ENCODE measurements at places on chromosomes 1 and 21.
A peak's percentile ranks its signal among the peaks of the same experiment; 100 is the strongest.

- DNase-seq = peak; percentile 9
These were observed 10.4 kb upstream of the MRPL9 start for GRCh38 chr1:151773702-151774101.

DNA sequence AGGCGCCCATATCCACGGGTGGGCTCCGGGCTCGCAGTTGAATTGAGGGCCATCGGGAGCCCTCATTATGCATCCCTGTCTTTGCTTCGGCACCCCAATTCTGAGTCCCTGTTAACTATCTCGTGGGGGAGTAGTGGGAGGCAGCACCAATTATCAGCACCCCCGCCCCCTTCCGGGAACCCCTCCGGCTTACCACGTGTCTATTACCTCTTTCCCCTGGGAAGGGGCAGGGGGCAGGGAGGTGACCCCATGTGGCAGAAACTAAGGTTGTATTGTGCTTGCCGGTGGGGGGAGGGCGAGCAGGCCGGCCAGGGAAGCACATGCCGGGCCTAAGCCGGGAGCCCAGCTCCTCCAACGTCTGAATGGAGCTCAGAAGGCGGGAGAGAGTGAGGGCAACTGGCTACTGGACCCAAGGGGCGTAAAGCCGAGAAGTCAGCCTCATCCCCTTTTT lies 1.0 kb downstream of the LIN28A start:
- DNase-seq = no peak

DNA sequence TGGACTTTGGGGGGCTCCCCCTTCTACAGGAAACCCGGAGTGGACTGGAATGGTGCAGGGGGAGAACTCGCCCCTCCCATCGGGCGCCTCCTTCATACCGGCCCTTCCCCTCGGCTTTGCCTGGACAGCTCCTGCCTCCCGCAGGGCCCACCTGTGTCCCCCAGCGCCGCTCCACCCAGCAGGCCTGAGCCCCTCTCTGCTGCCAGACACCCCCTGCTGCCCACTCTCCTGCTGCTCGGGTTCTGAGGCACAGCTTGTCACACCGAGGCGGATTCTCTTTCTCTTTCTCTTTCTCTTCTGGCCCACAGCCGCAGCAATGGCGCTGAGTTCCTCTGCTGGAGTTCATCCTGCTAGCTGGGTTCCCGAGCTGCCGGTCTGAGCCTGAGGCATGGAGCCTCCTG lies at the start of gene TNFRSF14:
Gene TNFRSF14, plus strand, starts transcription at position 95 of the 401 bp plus-strand sequence. Its CDS starts 294 bp downstream, at position 389.
- peak; percentile 49 for DNase-seq

GRCh38 chr1:244314921-244315559 lies 136.7 kb downstream of the ADSS2 start:
- DNase-seq = no peak

GRCh38 chr1:231636157-231636556 lies 9.6 kb downstream of the DISC1 start:
- DNase-seq = peak; percentile 74

DNA sequence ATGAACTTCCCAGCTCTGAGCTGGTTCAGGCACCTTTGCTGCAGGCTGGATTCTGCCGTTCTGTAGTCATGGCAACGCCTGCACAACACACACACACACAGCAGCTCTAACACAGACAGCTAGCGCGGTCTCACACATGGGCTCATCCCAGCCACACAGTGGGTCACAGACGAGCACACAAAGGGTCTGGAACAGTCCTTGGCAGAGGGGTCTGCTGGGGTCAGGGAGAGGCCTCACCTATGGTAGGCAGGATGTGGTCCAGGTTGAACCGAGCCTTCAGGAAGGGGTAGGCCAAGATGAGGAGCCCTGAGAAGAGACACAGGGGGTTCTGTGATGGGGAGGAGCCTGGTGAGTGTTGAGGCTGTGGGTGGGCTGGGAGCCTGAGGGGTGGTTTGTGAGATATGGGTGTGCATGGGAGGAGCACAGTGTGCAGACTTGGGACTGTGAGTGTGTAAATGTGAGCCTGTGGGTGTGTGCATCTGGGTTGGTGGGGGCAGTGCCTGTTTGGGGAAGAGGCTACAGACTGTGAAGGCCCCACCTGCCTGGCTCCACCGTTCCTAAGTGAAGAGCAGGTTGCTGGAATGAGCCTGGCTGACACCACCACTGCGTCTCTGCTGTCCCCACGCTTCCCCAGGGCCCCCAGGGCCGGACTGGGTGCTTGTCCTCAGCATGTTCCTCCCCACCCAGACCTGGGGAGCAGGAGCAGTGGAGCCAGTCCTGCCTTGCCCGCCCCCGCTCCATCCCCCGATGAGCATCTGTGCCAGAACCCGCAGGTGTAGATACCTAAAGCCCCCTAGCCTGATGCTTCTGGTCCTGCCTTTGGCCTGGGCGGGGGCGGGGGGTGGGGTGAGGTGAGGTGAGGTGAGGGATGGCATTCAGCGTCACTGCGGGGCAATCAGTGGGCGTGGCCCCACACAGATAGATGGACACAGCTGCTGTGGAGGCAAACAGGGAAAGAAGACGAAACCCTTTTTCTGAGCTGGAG lies 1.5 kb downstream of the KNCN start:
- peak; percentile 75 for DNase-seq

- DNase-seq = no peak
These were observed 3.6 kb upstream of the BACH1 start for GRCh38 chr21:29295066-29295650.

GRCh38 chr1:227094249-227094966 lies 154.3 kb downstream of the COQ8A start:
- no peak for DNase-seq

- peak; percentile 5 for DNase-seq
These were observed 199.4 kb upstream of the CACYBP start for GRCh38 chr1:174800216-174800851.

GRCh38 chr1:53046930-53047329 lies 15.1 kb upstream of the PODN start:
- DNase-seq = peak; percentile 78

- DNase-seq = no peak
These were observed 149.5 kb upstream of the RUNX1 start for GRCh38 chr21:35198565-35198964.

DNA sequence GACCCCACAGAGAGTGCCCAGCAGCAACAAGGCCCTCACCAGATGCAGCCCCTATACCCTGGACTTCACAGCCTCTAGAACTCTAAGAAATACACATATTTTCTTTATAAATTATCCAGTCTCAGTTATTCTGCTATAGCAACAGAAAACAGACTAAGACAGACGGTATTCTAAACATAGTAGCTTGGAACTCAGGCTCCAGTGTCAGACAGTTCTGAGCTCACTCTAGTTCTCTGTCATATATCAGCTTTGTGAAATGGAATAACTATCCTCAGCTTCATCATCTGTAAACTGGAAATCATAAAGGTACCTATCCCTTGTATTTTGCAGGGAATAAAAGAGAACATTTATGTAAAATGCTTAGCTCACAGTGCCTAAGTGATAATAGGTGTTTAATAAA lies 127.4 kb downstream of the GLUL start:
- DNase-seq = no peak

- DNase-seq = no peak
These were observed 90.7 kb downstream of the GPR88 start for GRCh38 chr1:100628631-100629081.

- no peak for DNase-seq
These were observed 28.5 kb downstream of the SLC16A1 start for GRCh38 chr1:112927462-112927990.

- no peak for DNase-seq
These were observed at the start of gene CALML6 for GRCh38 chr1:1914971-1915692. TSS of gene CALML6 (plus strand) at chr1:1915260. CDS start at chr1:1915281, 21 bp downstream.

DNA sequence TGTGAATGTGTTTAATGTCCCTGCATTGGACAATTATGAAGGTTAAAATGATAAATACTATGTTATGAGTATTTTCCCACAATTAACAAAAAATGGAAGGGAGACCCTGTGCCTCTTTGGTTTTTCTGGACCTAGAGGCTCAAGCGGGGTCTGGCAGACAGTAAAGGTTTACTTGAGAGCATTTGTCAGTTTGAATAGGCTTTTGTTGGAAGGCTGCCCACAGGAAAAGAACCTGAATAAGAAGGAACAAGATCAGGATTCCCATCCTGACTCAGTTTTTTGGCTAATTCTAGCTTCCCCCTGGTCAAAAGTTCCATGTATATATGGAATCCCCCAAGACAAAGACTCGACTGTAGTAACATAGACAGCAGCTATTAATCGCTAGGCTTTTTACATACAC lies 150.9 kb upstream of the JUN start:
- no peak for DNase-seq

DNA sequence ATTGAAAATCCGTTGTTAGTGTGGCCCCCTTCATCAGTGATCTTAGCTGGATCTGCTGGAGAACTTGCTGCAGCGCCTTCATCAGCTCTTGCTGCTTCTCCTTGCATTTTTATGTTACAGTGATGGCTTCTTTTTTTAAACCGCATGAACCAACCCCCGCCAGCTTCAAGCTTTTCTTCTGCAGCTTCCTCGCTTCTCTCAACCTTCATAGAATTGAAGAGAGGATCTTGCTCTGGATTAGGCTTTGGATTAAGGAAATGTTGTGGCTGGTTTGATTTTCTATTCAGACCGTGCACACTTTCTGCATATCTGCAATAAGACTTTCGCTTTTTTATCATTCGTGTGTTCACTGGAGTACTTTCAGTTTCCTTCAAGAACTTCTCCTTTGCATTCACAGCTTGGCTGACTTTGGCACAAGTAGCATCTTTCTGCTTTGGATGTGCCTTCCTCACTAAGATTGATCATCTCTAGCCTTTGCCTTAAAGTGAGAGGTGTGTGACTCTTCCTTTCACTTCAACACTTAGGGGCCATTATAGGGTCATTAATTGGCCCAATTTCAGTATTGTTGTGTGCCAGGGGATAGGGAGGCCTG lies 13.1 kb downstream of the RNF187 start:
- no peak for DNase-seq

DNA sequence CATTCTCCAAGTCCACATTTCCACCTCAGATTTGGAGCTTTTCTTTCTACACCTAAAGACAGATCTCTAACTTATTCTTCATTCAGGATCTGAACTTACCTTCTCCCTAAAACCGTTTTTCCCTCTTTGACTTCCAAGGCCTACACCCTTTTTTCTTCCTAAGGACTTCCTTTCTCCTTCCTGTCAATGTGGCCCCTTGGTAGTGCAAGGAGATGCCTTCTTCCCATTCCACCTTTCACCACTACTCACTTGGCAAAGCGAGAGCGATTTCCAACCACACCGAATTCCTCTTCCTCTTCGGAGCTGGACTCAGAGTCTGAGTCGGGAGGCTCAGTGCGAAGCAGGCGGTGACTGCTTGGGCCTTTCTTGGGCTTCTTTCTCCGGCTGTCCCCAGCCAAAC lies 1.3 kb downstream of the EFCAB14 start:
- DNase-seq = no peak

- no peak for DNase-seq
These were observed 138.9 kb downstream of the NR5A2 start for GRCh38 chr1:200166411-200166810.

- DNase-seq = no peak
These were observed 2.5 kb downstream of the FMN2 start for GRCh38 chr1:240094041-240094722.

GRCh38 chr1:2540816-2541492 lies 10.9 kb upstream of the HES5 start:
- no peak for DNase-seq

DNA sequence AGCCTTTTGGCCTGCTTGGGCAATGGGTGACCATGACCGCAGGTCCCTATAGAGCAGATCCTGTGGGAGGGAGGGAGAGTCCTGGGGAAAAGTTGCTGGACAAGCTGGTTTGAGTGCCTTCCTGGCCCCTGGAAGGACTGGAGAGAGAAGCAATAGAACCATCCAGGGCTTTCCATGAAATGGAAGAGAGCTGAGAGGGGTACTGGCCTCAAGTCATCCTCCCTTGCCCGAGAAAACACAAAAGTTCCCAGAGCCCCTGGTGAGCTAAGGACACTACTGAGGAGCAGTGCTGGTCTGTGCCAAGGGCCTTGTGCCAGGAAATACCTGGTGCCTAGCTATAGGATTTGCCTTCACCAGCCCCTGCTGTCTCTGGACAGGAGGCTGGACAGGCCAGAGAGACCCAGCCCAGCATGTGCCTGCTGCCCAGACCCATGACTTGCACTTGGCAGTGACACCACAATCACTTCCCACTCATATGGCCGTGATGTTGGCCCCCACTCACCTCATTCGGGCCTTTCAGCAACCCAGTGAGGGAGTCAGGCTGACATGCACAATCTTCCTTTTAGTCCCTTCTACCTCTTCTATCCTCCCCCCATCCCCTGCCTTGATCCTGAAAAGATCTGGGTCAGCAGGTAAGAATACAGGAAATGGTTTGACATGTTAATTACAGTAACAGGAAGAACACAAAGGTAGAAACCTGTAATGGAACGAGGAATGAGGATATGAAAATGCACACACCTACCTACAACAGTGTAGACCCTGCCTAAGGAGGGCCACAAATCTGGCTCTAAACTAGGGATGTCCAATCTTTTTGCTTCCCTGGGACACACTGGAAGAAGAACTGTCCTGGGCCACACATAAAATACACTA lies 7.0 kb downstream of the SH3BP5L start:
- DNase-seq = no peak

GRCh38 chr21:42377211-42377950 lies 11.0 kb upstream of the TFF1 start:
- DNase-seq = no peak

- DNase-seq = no peak
These were observed 9.0 kb downstream of the CFH start for GRCh38 chr1:196660852-196661251.

DNA sequence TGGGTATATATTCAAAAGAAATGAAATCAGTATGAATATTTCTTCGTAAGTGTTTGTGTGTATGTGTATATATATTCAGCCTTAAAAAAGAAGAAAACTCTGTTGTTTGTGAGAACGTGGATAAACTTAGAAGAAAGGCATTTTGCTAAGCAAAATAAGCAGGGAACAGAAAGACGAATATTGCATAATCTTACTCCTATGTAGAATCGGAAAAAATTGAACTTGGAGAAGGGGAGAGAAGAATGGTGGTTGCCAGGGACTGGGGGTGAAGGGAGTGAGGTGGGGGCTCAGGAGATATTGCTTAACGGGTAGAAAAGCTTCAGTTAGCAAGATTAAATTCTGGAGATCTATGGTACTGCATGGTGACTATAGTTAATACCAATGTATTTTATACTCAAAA lies 40.3 kb upstream of the NEK7 start:
- no peak for DNase-seq

DNA sequence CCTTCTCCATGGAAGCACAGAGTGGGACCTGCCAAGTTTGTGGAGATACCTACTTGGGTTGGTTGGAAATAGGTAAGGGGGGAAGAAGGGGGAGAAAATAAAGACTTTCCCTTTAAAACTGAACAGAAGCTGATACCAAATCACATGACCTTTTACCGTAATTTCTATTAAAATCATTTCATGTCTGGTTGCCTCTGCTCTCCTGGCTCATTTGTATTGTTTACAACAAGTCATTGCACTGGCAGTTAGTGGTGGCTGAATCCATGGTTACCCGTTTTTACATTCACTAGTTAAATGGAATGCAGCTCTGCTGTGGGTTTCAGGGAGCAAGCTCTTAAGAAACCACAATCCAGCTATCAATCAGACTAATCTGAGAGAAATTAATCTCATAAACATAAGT lies 353.7 kb upstream of the ESRRG start:
- no peak for DNase-seq

GRCh38 chr21:42834726-42835191 lies 44.6 kb downstream of the WDR4 start:
- no peak for DNase-seq
